A673 (cell line): ENCODE measurements at places on chromosomes 6 and 20.

GRCh38 chr6:125656287-125656870 lies 93.1 kb upstream of the HEY2 start:
- no peak for DNase-seq

DNA sequence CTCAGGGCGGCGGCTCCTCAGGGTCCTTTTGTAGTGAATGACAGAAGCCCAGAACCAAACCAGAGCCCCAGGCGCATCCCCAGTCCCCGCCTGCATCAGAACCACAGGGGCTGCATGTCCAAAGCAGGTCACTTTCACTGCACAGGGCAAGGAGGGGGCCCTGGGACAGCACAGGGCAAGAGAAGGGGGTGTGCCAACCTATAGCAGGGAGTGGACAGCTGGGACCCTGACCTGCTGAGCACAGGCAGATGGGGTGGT lies 501.4 kb downstream of the PREX1 start:
- no peak for DNase-seq

- DNase-seq, result no peak
Measured at GRCh38 chr6:105537981-105538578, 135.2 kb upstream of the PREP start.

DNA sequence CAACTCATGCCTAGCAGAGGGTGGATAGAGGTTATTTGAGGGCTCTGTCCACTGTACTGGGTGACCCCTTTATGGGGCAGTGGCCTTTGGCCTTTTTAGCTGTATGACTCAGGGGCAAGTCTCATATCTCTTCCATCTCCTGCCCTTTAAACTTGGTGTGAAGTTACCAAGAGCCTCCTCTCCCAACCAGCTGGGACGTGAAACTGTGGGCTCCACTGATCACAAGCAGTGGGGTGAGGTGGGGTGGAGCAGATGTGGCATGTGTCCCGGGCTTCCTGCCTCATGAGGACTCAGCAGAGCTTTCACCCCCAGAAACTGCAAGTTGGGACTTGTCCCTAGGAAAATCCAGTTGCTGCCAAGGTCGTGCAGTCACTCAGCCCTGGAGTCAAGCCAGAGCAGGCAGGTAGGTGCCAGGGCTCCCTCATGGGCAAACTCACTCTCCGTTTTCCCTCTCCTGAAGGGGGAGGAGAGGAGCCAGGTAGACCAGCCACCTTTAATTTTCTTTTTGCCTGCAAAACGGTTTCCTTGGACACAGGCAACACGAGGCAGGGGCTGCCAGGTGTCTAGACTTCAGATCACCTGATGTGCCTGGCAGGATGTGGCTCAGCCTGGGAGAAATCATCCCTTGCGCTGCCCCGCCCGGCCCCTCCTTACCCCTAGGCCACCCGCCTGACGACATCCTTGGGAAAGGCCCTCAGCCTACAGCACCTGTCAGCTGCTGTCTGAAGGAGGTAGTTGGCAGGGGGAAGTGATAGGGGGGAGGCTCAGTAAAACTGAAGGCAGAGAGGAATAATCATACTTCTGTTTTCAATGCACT lies 4.0 kb downstream of the CDKN1A start:
- DNase-seq, result no peak

GRCh38 chr6:7230956-7231713 lies 81.9 kb downstream of the SSR1 start:
- DNase-seq, result no peak

GRCh38 chr6:70113171-70113570 lies 189.7 kb downstream of the COL9A1 start:
- DNase-seq, result no peak

DNA sequence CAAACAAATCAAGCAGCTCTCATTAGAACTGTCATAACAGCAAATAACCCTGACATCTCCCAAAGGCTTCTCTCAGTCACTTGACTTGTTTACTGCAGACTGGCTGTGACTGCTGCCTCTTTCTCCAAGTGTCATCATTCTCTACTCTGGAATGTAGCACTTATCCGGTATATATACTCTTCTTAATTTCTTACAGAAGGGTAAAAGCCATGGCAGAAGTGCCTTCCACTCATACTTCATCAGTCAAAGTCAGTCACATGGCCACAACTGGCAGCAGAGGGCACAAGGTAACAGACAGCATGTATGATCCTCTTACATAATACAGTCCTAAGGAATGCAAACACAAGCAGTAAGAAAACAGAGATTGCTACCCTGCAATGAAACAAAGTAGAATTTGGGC lies 9.3 kb downstream of the NAPB start:
- peak; percentile 17 for DNase-seq

DNA sequence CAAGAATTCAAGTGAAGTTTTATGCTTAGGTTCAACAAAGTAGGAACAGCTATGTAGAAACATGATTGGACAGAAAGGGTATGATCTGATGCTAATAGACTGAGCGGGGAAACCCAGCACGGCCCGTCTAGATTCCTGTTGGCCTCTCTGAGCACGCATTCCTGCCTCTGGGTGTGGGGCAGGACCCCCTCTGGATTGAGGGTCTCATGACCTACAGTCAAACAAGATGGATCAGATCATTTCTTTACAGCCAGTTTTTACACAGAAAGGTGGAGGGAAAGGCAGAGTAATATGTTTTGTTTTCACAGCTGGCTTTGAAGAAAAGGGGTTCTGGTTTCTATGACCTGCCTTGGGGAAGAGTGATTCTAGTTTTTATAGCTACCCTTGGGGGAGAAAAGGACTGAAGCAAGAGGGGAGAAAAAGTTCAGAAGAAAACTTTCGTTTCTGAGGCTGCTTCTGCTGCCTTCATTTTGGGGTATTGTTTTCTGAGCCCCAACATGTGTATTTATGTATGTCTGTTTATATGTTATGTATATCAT lies 99.6 kb upstream of the SLC22A16 start:
- no peak for DNase-seq

- no peak for DNase-seq
Measured at GRCh38 chr6:102759415-102759814, 1365.9 kb downstream of the GRIK2 start.

DNA sequence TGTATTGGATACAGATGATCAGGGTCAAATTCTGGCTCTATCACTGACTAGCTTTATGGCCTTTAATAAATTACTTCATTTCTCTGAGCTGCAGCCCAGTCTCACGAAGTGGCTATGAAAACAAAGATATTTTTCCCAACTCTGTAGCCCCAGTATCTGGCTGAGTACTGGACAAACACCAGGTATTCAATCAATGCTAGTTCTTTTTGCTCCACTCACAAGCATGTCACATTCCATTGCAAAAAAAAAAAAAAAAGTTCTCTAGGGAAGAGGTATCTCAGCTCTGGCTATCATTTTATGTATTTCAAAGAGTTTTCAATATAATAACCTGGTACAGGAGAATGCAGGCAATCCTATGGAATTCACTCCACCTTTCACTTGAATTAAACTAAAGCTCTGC lies 3.1 kb downstream of the CHD6 start:
- no peak for DNase-seq

GRCh38 chr6:23334360-23334759 lies 765.0 kb downstream of the HDGFL1 start:
- no peak for DNase-seq

GRCh38 chr20:17967521-17968365 lies 851 bp downstream of the SNX5 start:
- DNase-seq, result no peak

- DNase-seq, result no peak
Measured at GRCh38 chr6:150177952-150178520, 35.2 kb downstream of the PPP1R14C start.

GRCh38 chr20:47033665-47034064 lies 139.0 kb downstream of the EYA2 start:
- no peak for DNase-seq

DNA sequence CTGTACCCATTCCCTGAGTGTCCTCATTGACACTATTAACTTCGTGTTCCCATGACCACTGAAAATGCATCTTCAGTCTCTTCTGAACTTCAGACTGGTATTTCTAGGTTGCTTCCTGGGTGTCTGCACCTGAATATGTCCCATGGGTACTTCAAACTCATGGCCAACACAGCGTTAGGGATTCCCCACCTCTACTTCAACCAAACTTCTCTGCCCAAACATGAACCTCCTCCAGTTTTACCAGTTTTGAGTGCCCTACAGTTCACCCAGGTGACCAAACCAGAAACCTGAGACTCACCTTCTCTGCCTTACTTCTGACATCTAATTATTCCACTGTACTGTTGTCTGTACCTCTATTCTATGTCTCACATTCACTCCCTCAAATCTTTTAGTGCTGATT lies 99.5 kb upstream of the SUPT3H start:
- DNase-seq, result no peak

GRCh38 chr20:62938105-62938888 lies at the start of gene GID8:
GID8 (plus strand) TSS chr20:62938147; CDS start chr20:62941503, 3,356 bp downstream.
- peak; percentile 45 for DNase-seq

DNA sequence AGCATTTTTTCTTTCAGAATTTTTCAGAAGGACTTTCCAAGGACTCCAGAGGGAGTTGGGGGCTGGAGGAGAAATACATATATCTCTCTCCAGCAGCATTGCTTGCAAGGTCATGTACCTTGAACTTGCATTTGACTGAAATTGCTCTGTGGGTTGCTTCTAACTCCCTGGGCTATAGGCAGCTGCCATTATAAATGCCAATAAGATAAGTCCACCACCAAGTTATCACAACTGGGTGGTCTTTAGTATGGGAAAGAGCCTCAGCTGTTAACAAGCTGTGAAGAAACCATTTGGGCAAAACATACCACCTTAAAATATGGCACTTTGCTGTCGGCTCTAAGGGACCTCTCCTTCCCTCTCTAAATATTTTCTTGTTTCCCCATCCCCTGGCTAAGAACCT lies 20.9 kb upstream of the CITED2 start:
- no peak for DNase-seq

GRCh38 chr20:45752746-45753145 lies 30.6 kb downstream of the SPINT4 start:
- no peak for DNase-seq

DNA sequence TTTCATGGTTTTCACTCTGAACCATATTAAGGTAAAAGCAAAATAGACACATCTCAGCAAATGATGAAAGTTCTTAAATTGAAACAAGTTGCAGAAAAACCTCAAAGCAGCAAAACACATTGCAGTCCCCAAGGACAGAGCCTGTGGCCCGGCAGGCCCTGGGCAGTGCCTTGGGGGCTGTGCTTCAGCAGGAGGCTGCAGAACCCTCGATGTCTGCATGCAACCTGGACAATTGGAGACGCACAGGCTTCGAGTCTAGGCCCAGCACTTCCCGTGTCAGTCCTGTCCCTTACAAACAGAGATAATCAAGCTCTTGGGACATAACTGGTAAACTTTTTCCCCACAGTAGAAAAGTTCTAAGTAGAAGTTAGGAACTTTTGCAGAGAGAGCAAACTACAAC lies 9.2 kb downstream of the PYGB start:
- no peak for DNase-seq

DNA sequence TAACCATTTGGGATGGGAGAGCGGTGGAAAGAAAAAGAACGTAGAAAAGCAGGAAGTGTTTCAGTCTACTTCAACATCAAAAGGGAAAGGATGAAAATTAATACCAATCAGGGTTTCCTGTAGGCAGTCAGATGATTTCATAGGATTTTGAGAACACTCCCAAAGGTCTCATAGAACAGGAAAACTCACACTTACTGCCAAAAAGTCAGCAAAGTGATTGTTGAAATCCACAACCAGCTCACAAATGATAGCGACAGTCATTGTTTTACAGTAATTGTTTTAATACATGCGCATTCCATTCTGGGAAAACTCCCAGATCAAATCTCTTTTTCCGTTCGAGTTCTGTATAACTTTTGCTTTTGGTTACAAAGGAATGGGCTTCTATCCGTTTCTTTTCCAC lies 5.3 kb upstream of the CNKSR3 start:
- DNase-seq, result peak; percentile 24

DNA sequence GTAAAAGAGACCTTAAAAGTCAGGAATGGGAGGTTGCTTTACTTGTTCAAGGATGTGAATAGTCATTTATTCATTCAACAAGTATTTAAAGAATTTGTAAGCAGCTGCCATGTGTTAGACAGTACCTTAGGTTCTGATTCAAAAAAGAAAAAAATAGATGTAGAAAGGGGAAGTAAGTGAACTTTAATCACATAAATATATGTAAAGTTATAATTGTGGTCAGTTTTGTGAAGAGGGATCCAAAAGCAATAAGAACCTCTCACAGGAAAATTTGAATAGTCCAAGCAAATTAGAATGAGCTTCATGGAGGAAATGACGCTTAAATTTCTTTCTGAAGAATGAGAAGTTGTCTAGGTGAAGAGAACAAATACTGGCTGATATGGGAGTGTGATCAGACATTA lies 596.1 kb upstream of the CITED2 start:
- no peak for DNase-seq

- DNase-seq, result peak; percentile 18
Measured at GRCh38 chr6:53524455-53524815, 20.5 kb downstream of the GCLC start.

DNA sequence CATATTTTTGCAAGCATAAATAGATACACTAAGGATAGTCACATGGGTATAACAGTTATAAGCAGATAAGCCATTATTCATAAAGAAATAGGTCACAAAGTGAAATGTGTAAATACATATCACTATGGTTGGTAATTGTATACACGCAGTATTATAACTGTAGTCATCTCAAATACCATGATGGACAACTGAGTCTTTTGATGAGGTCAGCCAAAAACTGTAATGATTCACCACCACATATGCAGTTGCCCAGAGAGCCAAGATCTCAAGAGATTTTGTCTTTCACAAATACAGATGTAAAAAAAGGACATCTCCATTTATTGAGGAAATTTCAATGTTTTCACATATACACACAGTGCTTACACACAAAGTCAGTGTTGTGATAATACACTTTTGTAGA lies 28.3 kb downstream of the ZNF292 start:
- no peak for DNase-seq

DNA sequence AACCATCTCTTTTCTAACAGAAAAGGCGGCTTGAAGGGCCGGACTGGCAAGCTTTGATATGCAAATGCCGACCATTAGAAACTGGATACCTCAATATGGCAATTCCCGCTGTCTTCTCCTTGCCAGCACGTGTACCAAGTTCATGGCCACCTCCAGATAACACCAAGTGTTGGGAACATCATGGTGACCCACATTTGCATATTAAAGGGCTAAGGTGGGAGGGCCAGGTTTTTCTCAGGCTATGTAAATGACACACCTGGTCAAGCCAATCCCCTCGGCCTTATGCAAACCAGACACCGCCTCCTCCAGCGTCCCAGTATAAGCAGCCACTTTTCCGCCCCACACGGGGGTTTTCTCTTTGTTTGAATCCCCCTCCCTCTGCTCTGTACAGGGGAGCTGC lies 110.7 kb downstream of the DACT2 start:
- DNase-seq, result no peak

GRCh38 chr20:10225439-10226060 lies 6.9 kb downstream of the SNAP25 start:
- DNase-seq, result peak; percentile 25

DNA sequence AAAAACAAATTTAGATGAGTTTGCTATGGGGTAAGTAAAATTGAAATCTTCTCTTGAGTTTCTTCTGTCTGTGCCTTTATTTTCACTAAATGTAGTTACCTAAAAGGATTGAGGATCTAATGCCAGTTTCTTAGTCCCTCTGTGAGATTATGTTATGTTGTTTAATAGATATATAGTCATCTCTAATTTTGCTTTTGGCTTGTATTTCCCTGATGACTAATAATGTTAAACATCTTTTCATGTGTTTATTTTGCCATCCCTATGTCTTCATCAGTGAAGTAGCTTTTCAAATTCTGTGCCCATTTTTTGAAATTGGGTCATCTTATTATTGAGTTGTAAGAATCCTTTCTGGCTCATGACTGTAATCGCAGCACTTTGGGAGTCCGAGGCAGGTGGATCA lies 13.7 kb downstream of the QRSL1 start:
- no peak for DNase-seq
